ENCODE measurements at places on chromosomes 5 and 9.
A peak's percentile ranks its signal among the peaks of the same experiment; 100 is the strongest.

DNA sequence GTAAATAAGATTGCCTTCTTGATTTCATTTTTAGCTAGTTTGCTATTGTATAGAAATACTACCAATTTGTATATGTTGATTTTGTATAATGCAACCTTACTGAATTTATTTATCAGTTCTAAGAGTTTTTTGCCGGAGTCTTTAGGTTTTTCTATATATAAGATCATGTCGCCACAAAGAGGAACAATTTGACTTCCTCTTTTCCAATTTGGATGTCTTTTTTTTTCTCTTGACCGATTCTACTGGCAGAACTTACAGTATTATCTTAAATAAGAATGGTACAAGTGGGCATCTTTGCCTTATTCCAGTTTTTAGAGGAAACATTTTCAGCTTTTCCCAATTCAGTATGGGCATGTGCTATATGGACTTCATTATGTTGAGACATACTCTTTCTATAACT is 624.7 kb upstream of the ACO1 start:
- no peak for DNase-seq

- no peak for DNase-seq
These were observed 138.9 kb downstream of the RASEF start for GRCh38 chr9:82923912-82924605.

DNA sequence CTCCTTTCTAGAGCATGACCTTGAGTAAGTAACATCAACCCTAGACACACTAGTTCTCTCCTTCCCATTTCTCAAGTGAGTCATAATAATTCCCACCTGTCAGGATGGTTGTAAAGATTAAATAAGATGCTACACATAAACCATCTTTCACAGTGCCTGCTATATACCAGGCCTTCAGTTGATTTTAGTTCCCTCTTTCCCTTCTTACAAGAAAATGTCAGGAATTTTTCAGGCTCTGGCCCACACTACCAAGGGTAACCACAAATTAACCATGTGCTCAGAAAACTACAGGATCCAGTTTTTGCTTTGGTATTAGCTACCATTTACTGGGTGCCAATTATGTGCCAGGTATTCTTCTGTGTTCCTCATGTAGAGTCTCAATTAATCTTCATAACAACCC is 42.7 kb upstream of the RARS1 start:
- DNase-seq: no peak

- no peak for DNase-seq
These were observed 69.4 kb downstream of the TRPC7 start for GRCh38 chr5:136295914-136296313.

GRCh38 chr5:36638056-36638455 is 31.6 kb downstream of the SLC1A3 start:
- no peak for DNase-seq

- peak; percentile 79 for DNase-seq
These were observed 108.1 kb downstream of the TMEM174 start for GRCh38 chr5:73280821-73281746.
